ENCODE measurements at places on chromosomes 16 and 17.

DNA sequence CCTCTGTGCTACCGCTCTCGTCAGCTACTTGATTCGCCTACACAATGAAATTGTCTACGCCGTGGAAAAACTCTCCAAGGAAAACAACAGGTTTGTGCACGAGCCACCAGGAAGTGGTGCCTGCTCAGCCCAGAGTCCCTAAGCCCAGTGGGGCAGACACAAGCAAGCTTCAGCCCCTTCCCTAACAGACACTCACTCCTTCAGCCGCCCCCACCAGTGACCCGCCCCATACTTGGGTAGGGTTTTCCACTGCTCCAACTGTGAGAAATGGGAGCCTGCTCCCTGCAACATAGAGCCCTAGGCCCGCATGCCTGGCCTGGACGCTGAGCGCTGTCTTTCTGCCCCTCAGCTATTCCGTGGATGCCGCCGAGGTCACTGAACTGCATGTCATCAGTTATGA lies 28.6 kb upstream of the ENDOV start:
- no peak for DNase-seq

- DNase-seq: no peak
These were observed 15.4 kb upstream of the MYO18A start for GRCh38 chr17:29195465-29196081.

DNA sequence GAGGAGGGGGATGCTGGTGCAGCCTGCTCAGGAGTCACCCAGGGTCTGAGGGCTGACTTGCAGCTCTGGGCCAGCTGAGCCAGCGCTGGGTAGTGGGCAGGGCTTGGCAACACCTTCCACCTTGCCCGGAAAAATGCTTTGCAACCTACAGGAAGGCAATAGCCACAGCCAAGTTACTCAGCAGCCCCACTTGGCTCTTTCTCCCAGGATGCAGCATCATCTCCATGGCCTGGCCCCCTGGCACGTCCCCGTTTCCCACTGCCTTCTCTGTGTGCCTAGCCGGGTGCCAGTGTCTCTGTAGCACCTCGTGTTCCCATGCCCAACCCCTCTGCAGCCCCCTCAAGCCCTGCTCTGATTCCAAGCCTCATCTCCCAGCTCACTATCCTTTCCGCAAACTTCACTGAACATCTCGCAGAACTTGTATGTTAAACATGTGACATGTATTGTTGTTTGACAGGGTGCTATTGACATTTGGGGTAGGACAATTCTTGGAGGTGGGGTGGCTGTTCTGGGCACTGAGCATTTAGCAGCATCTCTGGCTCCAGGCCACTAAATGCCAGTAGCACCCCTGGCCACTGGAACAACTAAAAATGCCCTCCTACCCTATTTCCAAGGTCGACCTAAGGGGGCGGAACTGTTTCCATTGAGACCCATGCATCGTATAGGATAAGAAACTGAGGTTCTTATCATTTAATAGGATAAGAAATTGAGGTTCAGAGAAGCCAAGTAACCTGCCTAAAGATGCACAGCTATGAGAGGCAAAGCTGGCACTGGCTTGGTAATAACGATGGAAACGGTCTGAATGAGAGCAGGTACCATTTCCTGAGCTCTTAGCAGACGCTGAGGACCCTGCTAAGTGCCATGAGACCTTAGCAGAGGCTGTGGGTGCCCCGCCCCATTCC lies 12.2 kb downstream of the DEXI start:
- DNase-seq: no peak

DNA sequence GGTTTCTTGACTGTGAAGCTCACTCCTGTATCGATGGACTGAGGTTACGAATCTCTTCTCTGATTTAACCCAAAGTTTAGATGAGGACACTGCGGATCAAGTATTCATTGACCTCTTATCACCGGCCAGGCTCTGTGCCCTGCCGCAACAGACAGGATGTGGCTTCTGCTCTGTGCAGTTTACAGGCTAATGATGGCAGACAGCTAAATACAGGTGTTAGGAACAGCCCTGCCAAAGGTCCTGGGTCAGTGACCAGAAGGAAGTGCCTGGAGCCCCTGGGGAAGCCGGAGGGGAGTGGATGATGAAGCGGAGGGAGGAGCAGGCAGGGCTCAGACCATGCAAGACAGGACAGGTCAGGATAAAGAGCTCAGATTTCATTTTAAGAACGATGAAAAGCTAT lies 44.4 kb downstream of the HAPSTR1 start:
- DNase-seq: no peak

- no peak for DNase-seq
These were observed 2.8 kb upstream of the RPS15A start for GRCh38 chr16:18792836-18793433.

DNA sequence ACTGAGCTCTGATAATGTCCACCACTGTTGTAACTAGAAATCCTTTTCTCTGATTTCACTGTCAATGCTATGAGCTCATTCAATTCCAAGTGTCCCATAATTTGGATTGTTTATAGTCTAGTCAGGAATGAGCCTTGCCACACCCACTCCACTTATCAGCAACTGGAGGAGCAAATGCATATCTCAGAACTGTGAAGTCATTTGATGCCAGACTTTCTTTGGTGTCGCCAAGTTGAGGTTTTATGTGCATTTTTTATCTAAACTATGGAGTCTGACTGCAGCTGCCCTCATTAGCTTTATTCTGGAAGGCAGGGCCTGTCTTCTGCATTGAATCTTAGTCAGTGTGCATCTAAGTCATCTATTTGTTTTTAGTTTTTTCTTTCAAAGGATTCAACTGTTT lies 361.3 kb downstream of the PMP22 start:
- DNase-seq: no peak

DNA sequence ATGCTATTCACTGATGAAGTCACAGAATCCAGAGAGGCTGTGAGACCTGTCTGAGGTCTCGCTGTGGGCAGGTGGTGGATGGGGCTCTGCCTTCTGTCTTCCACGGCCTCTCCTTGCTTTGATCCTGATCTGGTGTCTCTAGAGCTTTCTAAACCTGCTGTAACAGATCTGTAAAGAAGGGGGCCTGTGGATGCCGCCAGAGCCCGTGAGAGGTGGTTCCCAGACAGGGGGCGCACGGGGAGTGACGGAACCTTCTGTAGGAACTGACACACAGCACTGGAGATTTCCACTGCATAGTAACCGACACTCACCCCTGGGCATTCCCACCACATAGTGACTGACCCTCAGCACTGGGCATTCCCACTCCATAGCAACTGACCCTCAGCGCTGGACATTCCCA lies 16.0 kb downstream of the CBFA2T3 start:
- DNase-seq: no peak

- no peak for DNase-seq
These were observed 370.0 kb downstream of the KCNJ2 start for GRCh38 chr17:70539132-70539924.

DNA sequence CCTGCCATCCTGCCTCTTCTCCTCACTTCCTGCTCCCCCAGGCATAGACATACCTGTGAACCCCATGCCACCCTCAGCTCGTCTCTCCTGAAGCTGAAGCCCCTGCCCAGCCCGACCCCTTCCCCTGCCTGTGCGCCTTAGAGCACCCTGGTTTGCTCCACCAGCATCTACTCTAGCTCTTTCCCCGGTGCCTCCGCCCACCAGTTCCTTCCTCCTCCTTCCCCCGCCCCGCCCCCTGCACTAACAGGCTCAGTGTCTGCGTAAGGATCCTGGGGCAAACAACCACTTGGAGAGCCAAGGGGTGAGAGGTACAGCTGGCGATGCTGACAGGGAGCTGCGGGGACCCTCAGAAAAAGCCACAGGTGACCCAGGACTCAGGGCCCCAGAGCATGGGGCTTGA lies 1.9 kb downstream of the GPR142 start:
- DNase-seq: no peak

DNA sequence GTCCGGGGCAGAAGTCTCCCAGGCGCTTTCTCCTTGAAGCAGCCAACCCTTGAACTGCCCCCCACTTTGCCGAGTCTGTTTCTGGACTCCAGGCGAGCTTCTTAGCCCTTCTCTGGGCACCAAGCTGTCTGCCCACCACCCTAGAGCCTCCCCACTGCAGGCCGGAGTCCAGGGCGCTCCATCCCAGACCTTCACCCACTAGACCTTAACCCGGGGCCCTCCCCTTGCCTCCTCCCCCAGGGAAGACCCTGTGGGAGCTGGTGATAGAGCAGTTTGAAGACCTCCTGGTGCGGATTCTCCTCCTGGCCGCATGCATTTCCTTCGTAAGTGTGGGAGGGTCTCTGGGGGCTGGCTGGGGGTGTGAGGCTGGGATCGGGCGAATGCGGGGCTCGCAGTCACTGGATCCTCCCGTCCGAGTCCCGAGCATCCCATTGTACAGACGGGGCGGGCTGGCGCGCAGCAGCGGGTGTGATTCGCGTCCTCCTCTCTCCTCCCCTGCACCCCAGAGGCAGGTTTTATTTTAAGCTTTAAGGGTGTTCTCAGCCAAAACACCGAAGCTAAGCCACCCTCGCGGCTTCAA lies 1.1 kb downstream of the ATP2A1 start:
- DNase-seq: no peak

DNA sequence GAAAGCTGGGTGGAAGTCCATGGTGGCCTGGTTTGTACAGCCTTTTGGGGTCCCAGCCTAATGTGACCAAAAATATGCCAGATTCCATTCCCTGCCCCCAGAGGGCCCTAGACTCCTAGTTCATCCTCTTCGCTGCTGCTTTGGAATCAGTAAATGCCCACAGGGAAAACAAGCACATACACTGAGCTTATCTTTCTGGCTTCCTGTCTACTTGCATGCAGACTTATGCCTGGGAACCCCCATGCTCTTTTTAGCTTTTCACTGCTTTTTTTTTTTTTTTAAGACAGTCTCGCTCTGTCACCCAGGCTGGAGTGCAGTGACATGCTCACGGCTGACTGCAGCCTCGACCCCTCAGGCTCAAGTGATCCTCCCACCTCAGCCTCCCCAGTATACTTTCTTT lies 6.2 kb upstream of the CD300LG start:
- no peak for DNase-seq

- DNase-seq: no peak
These were observed 149.0 kb upstream of the GOT2 start for GRCh38 chr16:58883131-58883530.

DNA sequence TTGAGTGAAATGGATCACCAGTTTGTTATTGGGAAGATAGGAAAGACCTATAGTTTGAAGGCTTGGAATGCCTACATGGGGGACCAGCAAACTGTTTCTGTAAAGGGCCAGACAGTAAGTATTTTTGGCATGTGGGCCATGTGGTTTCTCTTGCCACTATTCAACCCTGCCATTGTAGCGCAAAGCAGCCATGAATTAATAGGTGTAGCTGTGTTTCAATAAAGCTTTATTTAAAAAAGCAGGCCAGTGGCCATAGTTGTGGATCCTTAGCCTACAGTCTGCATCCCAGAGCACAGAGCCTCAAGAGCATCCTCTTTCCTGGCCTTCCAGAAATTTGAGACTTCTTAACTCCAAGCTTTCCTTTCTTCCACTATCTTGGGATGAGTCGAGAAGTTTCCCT lies 29.3 kb downstream of the ABAT start:
- DNase-seq: no peak

GRCh38 chr17:47742319-47743181 lies 9.5 kb downstream of the TBX21 start:
- DNase-seq: no peak

DNA sequence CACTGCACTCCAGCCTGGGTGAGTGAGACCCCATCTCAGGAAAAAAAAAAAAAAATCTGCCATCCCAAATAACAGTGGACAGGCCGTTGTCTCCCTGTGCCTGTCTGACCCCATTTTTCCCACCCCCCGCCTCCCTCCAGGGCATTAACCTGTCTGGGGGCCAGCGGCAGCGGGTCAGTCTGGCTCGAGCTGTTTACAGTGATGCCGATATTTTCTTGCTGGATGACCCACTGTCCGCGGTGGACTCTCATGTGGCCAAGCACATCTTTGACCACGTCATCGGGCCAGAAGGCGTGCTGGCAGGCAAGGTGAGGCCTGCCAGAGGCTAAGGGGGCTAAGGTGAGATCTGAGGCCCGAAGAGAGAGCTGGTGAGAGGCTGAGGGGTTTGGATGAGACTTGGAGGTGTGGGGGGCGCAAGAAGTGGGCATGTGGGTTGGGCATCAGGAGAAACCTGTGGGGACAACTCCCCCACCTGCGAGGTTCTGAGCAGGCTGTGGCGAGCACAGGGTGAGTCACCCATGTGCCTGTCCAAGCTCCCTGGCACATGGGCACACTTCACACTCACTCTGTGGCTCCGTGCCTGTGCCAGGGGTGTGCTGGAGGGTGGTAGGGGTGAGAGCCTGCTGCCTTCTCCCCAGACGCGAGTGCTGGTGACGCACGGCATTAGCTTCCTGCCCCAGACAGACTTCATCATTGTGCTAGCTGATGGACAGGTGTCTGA lies 34.7 kb downstream of the ANKRD40 start:
- no peak for DNase-seq

- no peak for DNase-seq
These were observed 7.4 kb downstream of the XYLT1 start for GRCh38 chr16:17463335-17463734.

- no peak for DNase-seq
These were observed 604 bp downstream of the HS3ST3B1 start for GRCh38 chr17:14301279-14302090.

DNA sequence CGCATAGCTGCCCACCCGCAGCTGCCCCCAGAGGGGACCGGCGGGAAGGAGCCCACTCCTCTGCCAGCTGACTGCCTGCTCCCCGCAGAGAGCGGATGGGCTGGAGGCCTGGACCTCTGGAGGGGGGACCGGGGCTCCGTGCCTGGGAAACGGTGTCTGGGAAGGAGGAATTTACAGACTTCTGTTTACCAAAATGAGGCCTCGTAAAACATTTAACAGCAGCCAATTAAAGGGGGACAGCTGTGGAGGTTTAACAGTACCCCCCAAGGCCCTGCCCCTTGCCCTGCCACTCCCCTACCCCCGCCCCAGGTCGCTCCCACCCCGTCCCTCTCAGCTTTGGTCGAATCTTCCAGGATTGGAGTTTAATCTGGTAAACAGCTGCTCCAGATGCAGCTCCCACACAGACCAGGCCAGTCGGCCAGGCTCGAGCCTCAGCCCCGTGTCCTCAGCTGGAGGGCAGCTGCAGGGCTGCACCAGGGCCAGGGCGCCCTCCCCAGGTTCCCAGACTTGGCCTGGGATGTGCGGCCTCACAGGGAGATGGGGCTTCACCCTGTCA lies 41.1 kb downstream of the BAHCC1 start:
- no peak for DNase-seq

- DNase-seq: no peak
These were observed 1.7 kb downstream of the ACSM5 start for GRCh38 chr16:20411055-20411454.

DNA sequence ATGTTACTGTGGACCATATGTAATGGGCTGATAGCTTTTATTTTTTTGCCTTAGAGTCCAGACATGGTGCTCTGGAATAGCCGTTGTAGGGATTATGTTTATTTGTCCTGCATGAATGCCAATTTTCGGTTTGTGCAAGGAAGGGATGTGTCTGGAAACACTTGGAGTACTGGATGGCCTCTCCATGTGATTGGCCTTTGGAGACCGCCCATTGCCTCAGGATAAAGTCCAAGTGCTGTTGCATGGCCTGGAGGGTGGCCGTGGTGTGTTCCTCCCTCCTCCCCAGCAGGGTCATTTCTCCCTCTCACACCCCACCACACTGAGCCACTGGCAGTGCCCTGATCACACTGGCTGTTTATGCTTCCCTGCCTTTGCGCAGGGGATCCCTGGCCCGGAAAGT lies 93.9 kb downstream of the MSI2 start:
- no peak for DNase-seq

Measured in caudate nucleus (tissue), 63 donors.